BJ (cell line): ENCODE measurements at places on chromosomes 7 and 10. TPM values are rescaled to one million over a fixed set of nuclear protein-coding genes. Genes with fewer than 3 reads are reported as not detected.

The DENND10 gene
- 86.8 and 96.4 TPM in 2 replicates for polyA plus RNA-seq

DNA sequence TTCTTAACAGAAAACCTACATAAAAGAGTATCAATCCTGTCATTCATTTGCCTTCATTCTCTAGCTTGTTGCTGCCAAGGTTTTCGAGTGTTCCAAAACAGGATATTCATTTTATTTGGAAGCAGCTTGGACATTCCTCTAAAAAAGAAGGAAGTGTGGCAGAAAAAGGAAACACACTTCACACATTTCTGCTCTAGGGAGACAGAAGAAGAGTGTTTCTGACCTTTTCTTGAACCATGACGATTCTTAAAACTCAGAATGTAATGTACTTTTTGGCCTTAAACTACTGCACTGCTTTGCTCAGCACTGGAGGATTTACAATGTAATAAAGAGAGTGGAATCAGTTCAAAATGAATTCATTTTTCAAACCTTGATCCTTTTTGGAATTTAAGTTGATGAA lies 81.3 kb downstream of the SEMA3A start:
- DNase-seq = no peak

- DNase-seq = no peak
Observed at GRCh38 chr10:90087197-90088023, 386.0 kb downstream of the KIF20B start.

GRCh38 chr7:116150588-116150987 lies 59.8 kb upstream of the TES start:
- DNase-seq = no peak

GRCh38 chr10:95425592-95426465 lies 135.0 kb upstream of the PDLIM1 start:
- DNase-seq = no peak

DNA sequence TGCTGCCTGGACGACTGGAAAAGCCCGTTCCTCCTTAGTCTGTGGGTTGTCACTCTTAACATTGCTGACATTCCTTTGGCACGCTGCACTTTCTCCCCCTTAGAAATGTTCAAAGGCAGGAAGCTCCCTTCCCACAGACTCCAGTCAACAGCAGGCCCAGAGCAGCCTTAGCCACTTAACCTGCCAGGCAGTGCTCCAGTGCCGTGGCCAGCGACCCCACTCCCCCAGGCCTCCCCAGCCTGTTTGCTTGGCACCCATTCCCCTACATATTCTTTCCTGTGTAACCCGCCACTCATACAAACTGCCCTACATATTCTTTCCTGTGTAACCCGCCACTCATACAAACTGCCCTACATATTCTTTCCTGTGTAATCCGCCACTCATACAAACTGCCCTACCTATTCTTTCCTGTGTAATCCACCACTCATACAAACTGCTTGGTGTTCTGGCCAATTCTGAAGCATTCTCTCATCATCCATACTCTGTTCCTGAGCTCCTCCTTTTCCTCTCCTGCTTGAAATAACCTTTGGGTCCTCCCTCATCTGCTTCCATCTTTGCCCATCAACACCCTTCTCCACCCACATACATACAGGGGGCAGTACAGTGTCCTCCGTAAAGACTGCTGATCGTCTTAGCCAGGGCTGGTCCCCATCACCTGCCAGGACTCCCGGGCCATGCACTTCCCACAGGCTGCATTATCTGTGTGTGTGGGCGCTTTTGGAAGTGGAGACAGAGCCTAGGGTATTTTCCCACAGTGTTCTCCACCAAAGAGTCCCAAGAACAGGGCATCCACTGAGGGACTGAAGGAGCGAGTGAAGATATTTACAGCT lies 57.3 kb downstream of the ADARB2 start:
- DNase-seq = no peak

GRCh38 chr10:100076750-100077149 lies 4.9 kb downstream of the CPN1 start:
- no peak for DNase-seq

DNA sequence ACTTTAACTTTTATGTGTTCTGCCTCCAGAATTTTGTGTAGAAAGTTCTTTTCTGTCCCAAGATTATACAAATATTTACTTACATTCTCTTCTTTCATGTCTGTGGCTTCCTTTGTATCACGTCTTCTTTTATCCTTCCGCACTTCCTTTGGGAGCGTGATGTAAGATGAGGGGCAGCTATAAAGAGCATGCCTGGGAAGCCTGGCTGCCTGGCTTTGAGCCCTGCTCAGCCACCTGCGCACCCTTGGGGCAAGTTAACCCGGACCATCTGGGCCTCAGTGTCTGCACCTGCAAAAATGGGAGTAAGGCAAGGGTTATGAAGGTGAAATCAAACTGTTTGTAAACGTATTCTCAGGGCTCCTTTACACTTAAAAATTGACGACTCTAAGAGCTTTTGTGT lies 25.2 kb downstream of the PALD1 start:
- DNase-seq = no peak

DNA sequence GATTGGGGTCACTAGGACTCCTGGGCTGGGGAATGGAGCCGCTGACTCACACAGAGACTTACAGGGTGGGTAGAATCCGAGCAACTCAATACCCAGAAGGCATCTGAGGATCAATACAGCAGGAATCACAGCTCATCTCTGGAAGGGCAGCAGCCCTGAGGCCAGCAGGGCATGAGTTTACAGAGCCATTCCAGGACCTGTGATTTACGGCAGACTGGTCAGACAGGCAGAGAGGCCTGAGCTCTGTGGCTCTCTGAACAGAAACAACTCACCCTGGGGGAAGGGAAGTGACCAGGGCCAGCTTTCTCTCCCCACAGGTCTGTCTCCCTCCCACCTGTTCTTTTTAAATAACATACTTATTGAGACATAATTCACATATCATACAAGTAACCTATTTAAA lies 88.2 kb upstream of the CXCL12 start:
- no peak for DNase-seq

GRCh38 chr10:5355594-5356301 lies 9.0 kb upstream of the UCN3 start:
- DNase-seq = no peak

The CCDC186 gene
- 2.2 and 5.4 TPM in 2 replicates for polyA plus RNA-seq

DNA sequence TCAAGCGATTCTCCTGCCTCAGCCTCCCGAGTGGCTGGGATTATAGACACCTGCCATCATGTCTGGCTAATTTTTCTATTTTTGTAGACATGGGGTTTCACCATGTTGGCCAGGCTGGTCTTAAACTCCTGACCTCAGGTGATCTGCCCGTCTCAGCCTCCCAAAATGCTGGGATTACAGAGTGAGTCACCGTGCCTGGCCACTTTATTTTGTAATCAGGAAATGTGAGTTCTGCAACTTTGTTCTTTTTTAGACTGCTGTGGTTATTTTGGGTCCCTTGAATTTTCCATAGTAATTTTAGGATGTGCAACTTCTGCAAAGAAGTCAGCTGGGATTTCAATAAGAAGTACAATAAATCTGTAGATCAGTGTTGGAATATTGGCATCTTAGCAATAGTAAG lies 96.8 kb downstream of the CYTH3 start:
- peak; percentile 47 for DNase-seq

The C10orf90 gene
- not detected in 2 replicates for polyA plus RNA-seq

GRCh38 chr10:59336632-59337031 lies 25.7 kb downstream of the FAM13C start:
- DNase-seq = no peak

The FAM25G gene
- polyA plus RNA-seq = not detected in 2 replicates

The FAM25A gene
- polyA plus RNA-seq = not detected in 2 replicates

DNA sequence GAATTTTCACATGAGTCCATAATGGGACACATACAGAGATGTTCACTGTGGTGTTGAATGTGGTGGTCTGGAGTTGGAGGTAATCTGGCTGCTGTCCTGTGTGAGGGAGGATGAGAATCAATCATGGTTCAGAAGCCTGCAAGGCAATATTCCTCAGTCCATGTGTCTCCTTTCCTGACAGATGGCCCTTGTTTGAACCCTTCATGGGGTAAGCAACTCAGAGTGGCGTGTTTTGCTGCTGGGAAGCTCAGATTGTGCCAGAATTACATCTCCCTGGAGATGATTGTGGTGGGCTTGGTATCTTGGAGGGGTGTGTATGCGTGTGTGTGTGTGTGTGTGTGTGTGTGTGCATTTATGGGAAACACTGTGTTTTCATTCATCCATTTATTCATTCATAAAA lies 44.5 kb upstream of the COMTD1 start:
- DNase-seq = no peak

DNA sequence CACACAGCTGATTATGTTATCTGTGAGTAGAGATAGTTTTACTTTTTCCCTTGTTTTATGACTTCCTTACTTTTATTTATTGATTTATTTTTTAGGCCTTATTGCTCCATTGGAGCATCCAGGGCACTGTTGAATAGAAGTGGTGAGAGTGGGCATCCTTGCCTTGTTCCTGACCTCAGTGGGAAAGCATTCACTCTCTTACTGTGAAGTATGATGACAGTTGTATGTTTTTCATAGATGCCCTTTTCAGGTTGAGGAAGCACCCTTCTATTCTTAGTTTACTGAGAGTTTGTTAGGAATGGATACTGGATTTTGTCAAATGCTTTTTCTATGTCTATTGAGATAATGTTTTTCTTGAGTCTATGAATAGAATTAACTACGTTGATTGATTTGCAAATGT lies 88.6 kb downstream of the XRCC2 start:
- DNase-seq = no peak

GRCh38 chr10:118746246-118746645 lies 8.5 kb downstream of the CACUL1 start:
- no peak for DNase-seq

GRCh38 chr10:93199191-93199751 lies 125.6 kb downstream of the CYP26A1 start:
- peak; percentile 51 for DNase-seq

DNA sequence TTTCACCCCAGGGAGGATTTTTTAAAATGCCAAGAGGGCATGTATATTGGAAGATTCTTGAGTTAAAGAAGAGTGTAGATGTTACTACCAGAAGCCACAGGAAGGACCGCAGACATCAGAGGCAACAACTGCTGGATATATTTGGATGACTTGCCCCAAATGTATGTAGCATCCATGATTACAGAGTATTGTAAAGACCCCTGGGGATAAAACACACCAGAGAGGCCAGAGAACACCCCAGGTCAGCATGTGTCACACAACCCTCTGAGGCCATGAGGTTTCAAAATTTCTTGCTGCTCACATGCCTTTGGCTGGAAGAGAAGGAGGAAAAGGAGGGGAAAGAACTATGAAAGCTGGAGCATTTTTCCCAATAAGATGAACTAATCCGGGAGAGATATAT lies 108.0 kb upstream of the LSM8 start:
- DNase-seq = no peak

The DLD gene
- polyA plus RNA-seq = 72.4 and 121 TPM in 2 replicates

The RABGEF1 gene
- polyA plus RNA-seq = 49.1 and 61.0 TPM in 2 replicates

DNA sequence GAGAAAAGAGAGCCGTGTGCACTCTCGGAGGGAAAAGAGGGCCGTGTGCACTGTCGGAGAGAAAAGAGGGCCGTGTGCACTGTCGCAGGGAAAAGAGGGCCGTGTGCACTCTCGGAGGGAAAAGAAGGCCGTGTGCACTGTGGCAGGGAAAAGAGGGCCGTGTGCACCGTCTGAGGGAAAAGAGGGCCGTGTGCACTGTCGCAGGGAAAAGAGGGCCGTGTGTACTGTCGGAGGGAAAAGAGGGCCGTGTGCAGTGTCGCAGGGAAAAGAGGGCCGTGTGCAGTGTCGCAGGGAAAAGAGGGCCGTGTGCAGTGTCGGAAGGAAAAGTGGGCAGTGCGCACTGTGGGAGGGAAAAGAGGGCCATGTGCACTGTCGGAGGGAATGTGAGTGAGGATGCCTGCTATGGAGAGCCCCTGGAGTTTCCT lies 188.7 kb downstream of the DNAJB6 start:
- DNase-seq = no peak

DNA sequence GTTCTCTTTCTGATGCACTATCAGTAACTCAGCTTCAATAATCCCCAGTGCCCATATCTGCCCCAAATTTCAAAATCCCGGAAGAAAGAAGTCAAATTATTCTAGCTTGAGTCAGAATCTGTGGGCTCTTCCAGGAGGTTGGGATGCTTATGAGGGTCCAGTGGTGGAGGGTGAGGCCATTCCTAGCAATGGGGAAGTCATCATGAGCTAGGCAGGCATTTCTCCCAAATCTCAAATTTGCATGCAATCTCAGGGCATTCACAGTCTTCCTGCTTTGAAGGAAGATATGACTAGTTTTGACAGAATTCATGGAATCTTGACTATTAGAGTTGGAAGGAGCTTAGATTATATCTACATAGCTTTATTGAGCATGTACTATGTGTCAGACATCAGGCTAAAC lies 164.3 kb upstream of the AGK start:
- DNase-seq = no peak

GRCh38 chr10:99466632-99467223 lies 36.3 kb upstream of the GOT1 start:
- no peak for DNase-seq

GRCh38 chr7:127738859-127739258 lies 86.9 kb downstream of the SND1 start:
- DNase-seq = no peak

GRCh38 chr10:71719042-71719441 lies 536 bp downstream of the C10orf105 start:
- no peak for DNase-seq

GRCh38 chr7:148419856-148420832 lies 170.4 kb upstream of the C7orf33 start:
- no peak for DNase-seq

The TET1 gene
- 1.1 and 1.9 TPM in 2 replicates for polyA plus RNA-seq

GRCh38 chr7:106053109-106053508 lies 59.0 kb downstream of the SYPL1 start:
- no peak for DNase-seq

GRCh38 chr7:123936388-123936787 lies 11.3 kb downstream of the SPAM1 start:
- DNase-seq = no peak

GRCh38 chr10:77800320-77800719 lies 126.2 kb downstream of the DLG5 start:
- DNase-seq = no peak

GRCh38 chr10:1154531-1155295 lies 98.5 kb downstream of the WDR37 start:
- DNase-seq = no peak

GRCh38 chr10:78301891-78302738 lies 268.5 kb downstream of the RPS24 start:
- no peak for DNase-seq

DNA sequence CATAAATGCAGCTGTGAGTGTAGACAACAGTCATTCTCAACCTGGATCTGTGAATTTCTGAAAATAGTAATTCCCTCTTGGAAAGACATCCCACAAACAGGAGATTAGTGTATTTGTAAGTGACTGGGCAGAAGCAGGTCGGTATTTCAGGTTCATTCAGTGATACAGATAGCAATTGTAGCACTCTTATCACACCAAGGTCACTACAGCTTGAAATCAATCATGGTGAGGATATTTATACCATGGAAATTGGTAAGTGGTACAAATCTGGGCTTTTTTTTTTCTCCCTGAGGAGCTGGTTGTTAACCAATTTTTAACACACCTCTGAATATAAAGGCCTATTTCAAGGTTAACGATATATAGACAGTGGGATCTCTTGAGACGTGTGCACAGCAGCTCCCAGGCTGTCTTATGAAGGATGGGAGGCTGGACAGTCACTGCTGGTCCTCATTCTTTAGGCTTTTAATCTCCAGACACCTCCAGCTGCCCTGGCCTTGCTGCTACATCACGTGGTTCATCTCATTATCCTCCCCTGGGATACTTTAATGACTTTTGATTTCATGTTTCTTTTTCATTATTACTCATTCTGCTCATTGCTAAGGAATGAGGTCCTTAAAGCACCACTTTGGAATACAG lies 87.1 kb downstream of the ITGA8 start:
- no peak for DNase-seq

GRCh38 chr7:12884033-12884432 lies 196.6 kb downstream of the ARL4A start:
- DNase-seq = no peak

GRCh38 chr7:92781117-92781720 lies 55.2 kb downstream of the CDK6 start:
- DNase-seq = no peak

The LEP gene
- 0.05 TPM in 2 replicates for polyA plus RNA-seq

The RNF32 gene
- polyA plus RNA-seq = 0.63 and 0.93 TPM in 2 replicates

The ACTL6B gene
- not detected in 2 replicates for polyA plus RNA-seq
